Uterus (tissue), 4 donors: ENCODE measurements at places on chromosomes 2 and 18. TPM values are rescaled to one million over a fixed set of nuclear protein-coding genes. Genes with fewer than 3 reads are reported as not detected.

DNA sequence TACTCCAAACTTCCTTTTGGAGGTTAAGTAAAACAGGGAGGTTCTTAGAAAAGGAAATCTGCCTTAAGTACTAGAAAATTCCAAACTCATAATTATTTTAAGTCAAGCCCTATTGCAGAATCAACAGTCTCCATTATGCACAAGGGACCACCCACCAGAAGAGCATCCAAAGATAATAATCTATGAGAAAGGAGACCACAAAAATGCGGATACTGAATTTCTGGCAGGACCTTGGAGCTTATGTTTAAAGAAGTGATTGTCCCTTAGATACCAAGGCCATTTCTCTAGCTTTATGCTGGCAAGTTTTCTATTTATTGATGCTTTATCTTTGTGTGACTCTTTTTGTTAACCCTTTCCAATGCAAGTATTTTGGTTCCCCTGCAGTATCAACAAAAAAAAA lies 404.0 kb upstream of the MMADHC start:
- no peak overlapping the region for H3K27ac ChIP-seq
- H3K4me3 ChIP-seq, result no peak overlapping the region
- H3K36me3 ChIP-seq, result no peaks in the 10 kb centered on the region
- no peaks in the 10 kb centered on the region for H3K4me1 ChIP-seq
- no peak for DNase-seq

DNA sequence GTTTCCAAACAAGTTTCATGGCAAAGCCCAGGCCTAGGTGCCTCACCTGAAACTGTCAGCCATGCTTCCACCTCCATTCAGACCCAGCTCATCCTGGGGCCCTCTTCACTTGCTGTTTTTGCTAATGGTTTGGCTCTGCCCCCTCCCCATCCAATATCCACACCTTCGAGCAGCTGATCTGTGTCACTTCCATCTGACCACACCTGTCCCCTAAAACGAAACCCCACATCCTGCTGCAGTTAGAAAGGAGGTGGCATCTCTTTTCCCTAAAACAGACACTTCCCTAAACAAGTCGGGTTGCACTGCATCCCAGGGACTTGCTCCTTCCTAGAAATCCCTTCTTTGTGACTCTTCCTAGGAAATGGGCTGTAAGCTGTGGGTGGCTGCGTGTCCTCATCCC lies 748.7 kb upstream of the SALL3 start:
- DNase-seq, result no peak
- H3K4me3 ChIP-seq, result no peak overlapping the region
- H3K4me1 ChIP-seq, result no peaks in the 10 kb centered on the region
- no peaks in the 10 kb centered on the region for H3K36me3 ChIP-seq
- H3K27me3 ChIP-seq, result no peaks in the 10 kb centered on the region
- no peak overlapping the region for H3K27ac ChIP-seq

Gene NT5DC4
- not detected for total RNA-seq

Gene IGFBP2
- 398 TPM for total RNA-seq

GRCh38 chr2:15944325-15945017 lies 4.1 kb downstream of the MYCN start:
- H3K36me3 ChIP-seq, result no peaks in the 10 kb centered on the region
- peaks cover 7% of the 10 kb centered on the region for H3K27me3 ChIP-seq
- no peak overlapping the region for H3K4me3 ChIP-seq
- H3K4me1 ChIP-seq, result no peaks in the 10 kb centered on the region

DNA sequence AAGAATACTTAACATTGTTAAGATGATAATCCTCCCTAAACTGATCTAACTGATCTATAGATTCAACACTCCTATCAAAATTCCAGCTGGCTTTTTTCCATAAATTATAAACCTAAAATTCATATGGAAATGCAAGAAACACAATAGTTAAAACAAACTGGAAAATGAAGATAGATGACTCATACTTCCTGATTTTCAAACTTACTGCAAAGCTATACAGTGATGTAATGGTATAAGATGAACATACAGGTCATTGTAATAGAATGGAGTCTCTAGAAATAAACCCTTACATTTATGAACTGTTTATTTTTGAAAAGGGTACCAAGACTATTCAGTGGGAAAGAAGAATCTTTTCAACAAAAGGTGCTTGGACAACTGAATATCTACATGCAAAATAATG lies 32.3 kb downstream of the UBXN4 start:
- H3K27ac ChIP-seq, result no peak overlapping the region
- H3K27me3 ChIP-seq, result no peaks in the 10 kb centered on the region
- no peak overlapping the region for H3K4me3 ChIP-seq

- H3K27me3 ChIP-seq, result no peaks in the 10 kb centered on the region
- no peaks in the 10 kb centered on the region for H3K4me1 ChIP-seq
- no peaks in the 10 kb centered on the region for H3K36me3 ChIP-seq
- no peak overlapping the region for H3K4me3 ChIP-seq
These were observed 1.3 kb downstream of the CCDC68 start for GRCh38 chr18:54957996-54958395.

DNA sequence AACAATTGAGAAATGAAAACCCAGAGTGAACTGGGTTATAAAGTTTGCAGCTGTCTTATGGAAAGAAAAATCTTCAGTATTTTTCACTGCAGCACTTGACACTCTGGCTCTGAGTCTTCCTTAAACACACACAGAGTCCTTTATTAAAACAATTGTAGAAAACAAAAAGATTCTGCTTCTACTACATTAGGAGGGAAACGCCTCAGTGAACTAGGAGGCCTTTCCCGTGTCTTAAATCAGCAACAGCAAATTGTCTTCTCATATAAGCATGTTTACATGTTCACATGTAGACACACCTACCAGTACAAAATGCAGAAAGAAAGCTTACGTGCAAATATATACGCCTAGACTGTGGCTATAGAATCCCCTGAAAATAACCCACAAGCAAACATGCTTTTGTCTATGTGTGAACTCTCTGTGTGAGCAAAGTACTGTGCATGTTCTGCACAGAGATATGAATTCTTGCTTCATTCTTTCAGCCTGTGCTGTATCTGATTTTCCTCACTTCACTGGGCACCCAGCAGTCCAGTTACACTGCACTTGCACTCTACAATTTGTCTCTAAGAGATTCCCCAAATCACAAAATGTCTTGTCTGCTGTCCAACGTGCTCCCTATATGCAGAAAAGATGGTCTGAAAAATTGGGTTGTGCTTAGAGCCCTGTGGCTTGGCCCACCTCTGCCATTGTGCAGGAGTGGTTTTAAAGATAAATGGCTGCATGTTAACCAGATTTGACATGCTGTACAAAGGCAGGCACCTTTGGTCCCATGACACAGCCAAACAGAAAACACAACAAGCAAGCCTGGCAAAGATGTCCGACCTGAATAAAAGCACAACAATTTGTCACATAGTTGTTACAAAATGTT lies 24.5 kb downstream of the ZEB2 start:
- no peaks in the 10 kb centered on the region for H3K27me3 ChIP-seq
- no peak overlapping the region for H3K27ac ChIP-seq
- H3K36me3 ChIP-seq, result no peaks in the 10 kb centered on the region
- DNase-seq, result no peak
- H3K4me1 ChIP-seq, result no peaks in the 10 kb centered on the region
